ENCODE measurements at places on chromosomes 2 and 18. TPM values are rescaled to one million over a fixed set of nuclear protein-coding genes. Genes with fewer than 3 reads are reported as not detected.

- DNase-seq: no peak
Observed at GRCh38 chr2:84904151-84904550, 1.3 kb upstream of the TMSB10 start.

GRCh38 chr2:61469424-61470121, 1.3 kb downstream of the USP34 start:
- DNase-seq: no peak

- no peak for DNase-seq
Observed at GRCh38 chr2:25692143-25692542, 18.8 kb upstream of the DTNB start.

DNA sequence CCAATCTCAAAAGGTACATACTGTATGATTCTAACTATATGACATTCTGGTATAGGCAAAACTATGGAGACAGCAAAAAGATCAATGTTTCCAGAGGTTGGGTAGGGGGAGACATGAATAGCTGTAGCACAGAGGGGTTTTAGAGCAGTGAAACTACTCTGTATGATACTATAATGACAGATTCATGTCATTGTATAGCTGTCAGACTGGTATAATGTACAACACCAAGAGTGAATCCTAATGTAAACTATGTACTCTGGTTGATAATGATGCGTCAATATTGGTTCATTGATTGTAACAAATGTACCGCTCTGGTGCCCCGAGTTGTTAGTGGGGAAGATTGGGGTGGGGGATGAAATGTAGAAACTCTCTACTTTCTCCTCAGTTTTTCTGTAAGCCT, 172.4 kb upstream of the SPOPL start:
- DNase-seq: no peak

DNA sequence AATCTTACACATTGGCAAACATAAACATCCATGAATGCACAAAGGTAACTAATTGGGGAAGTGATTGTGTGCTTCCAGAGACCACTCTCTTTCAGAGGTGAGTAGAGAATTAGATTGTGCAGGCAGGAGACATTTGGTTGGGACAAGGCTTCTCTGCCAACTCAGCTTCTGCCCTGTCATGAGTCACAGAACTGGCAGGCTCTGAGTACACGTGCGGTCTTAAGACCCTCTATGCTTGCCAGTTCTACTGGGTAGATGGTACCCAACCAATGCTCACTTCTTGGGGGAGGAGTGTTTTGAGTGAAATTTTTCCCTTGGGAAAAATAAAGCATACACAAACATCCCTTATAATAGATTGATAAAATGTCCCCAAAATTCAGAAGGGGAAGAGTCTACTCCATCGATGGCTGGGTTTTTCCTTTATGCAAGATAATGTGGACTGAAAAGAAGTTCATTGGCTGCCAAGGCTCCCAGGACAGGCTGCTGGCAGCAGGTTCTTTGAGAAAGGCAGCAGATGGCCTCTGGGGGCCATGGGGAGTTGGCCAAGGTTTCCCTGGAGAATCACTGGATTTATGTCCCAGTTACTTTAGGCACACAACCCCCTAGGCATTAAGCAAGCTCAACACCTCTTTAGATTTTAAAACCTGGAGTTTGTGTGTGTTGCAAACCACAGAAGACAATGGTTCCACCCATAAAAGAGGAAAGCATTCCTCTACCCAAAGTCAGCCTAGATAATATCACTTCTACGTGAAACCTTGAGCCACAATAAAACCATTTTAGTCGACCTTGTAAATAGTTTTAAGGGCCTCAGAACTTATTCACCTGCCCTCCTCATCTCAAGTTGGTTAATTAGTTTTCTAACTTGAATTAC, 417.0 kb downstream of the TXNL1 start:
- no peak for DNase-seq

DNA sequence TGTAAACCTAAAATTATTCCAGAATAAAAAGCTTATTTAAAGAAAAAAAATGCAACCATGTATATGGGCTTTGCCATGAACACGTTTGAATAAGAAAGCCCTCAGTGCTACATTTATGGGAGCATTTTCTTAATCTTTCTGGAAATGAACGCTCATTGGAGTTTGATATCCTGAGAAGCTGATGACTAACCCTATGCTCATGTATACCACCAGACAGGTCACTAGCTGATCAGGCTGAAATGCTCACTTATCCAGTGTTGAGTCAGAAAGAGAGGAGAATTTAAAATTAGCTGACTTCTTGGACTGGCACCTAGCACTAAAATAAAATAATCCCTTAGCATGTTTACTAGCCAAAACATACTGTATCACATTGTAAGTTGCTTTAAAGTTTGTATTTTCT, 254.9 kb upstream of the SIX3 start:
- DNase-seq: no peak

GRCh38 chr2:33230842-33231241, 245.6 kb upstream of the RASGRP3 start:
- DNase-seq: no peak

DNA sequence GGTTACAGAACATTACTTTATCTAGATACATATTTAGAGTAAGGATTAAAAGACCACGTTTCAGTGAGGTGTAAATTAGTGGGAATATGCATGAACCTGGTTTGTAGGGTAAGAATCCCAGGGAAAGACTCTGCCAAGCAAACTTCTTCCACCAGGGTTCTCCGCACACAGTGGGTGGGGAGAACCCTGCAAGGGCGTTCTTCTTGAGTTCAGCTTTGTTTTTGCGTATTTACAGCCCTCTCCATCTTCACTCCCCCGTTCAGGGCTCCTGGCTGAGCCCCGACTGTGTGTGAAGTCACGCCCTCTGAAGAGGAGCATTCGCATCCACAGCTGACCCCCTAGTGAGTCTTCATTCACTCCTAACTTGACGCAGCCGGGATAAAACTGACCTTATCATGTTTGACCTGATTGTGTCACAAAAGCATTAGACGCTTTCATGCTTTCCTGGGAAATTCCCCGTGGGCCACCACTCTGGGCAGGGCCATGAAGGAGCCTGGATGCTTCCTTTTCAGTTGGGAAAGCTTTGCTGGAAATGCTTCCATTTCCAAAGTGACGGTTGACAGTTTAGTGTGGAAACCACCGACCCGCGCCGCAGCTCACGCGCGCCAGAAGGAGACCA, 1.0 kb downstream of the ALKAL2 start:
- peak; percentile 46 for DNase-seq

- peak; percentile 39 for DNase-seq
Observed at GRCh38 chr2:17849275-17849674, 29.2 kb upstream of the KCNS3 start.

GRCh38 chr2:104318001-104318665, 535.8 kb upstream of the POU3F3 start:
- DNase-seq: no peak

GRCh38 chr2:174762464-174762863, 1.8 kb downstream of the CHRNA1 start:
- DNase-seq: no peak

DNA sequence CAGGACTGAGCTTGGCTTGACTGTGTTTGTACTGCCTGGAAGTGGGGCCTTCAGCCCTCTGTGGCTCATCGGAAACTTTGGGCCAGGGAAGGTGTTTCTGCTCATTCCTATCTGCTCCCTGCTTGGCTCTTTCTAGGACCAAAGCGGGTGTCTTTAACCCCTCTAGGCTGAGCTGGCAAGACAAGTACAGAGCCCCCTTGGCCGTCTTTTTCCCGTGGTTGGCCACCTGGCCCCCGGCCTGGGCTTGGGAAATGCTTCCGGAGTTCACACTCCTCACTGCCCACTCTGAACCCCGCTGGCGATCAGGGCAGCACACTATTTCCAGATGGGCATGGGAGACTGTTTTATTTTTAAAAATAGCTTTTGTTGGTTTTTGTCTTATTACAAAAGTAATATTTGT, 243.0 kb downstream of the DYSF start:
- DNase-seq: no peak

DNA sequence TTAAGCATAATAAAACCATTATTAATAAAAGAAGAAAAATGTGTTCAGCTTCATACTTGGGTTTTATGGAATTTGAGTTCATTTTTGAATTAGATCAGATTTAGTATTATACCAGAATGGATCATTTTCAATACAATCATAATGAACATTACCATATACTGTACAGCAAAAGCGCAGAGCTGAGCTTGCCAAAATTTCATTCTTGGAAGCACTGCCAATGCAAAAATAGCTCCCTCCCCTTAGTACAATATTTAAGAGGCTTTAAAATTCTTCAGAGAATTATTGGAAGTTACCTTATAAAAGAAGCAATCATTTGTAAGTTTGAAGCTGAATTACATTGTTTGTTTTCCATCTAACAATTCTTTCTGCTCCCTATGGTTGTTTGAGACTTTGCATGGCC, 938.1 kb upstream of the SLC39A10 start:
- no peak for DNase-seq

- no peak for DNase-seq
Observed at GRCh38 chr18:50674307-50674980, 114.6 kb downstream of the MAPK4 start.

- no peak for DNase-seq
Observed at GRCh38 chr2:197028633-197029032, 102.1 kb upstream of the PGAP1 start.

DNA sequence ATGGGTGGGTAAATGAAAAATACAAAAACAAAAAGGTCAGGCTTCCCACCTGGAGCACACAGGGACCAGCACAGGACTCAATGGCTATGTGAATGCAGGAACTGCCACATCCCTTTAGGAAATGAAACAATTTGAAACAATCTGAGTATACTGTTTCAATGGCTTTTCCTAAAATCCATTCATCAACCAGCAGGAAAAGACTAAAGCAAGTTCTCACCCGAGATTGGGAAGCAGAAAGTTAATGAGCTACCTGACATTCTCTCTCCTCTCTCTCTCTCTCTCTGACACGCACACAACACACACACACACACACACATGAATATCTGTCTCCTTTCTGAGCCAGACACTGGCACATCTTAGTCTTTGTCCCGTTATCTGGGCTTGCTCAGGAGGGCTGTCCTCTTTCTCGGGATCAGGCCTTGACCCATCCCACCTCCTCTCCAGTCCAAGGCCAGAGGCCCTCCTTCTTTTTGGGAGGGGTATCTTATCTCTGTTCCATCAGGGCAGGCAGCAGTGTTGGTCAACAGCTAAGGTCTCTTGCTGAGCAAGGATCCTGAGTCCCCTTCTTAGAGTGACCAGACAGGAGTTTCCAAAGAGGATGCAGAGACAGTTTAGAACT, 11.6 kb upstream of the LRRFIP1 start:
- DNase-seq: no peak

- DNase-seq: no peak
Observed at GRCh38 chr18:68874361-68874760, 76.5 kb downstream of the CCDC102B start.

GRCh38 chr2:172397148-172397834, 30.1 kb upstream of the ITGA6 start:
- no peak for DNase-seq

GRCh38 chr2:186307871-186308270, 178.2 kb upstream of the ZC3H15 start:
- no peak for DNase-seq

DNA sequence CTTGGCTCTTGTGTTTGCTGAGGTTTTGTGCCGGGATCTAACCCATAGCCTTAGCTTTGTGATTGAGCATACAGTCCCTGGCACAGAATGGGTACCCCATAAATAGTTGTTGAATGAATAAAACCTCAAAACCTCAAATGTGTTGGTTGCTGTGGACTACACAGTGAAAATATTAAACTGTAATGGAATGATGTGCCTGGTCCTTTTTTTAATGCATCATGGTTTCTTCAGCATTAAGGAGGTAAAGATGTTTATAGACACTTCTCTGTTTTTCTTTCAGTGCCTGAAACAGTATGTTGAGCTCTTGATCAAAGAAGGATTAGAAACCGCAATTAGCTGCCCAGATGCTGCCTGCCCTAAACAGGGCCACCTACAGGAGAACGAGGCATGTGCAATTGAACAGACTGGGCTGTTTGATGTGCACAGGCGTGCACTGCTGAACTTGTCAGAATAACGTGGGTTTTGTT, 97.0 kb downstream of the RNF144A start:
- DNase-seq: peak; percentile 54

- no peak for DNase-seq
Observed at GRCh38 chr2:127508631-127509034, 17.7 kb downstream of the IWS1 start.

DNA sequence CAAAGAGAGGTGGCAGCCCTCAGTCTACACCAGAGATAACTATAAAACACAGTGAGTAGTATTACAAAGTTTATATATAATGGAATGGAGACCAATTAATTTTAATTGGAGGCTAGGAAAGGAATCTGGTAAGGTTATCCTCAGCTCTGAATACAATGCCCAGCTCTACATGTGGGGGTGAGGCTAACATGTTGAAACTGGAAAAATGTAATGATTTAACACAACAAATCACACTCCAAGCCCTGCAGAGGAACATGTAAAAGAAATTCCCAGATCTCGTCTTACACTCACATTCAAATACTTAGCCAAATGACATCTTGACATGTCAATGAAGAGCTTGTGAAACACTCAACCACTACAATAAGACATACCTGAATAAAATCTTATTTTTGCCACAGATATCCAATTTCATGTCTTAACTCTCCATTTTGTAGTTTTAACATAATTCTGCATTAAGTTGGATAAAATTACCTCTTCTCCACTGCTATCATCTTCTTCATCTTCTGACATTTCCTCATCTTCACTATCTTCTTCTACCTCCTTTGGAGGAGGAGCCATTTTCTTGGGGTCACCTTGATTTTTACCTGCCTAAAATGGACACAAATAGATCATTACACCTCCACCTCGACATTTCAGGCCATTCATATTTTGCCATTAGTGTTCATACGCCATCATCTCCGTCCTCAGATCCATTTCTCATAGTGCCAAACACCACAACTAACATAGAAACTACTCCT, 1.4 kb downstream of the NCL start:
- no peak for DNase-seq

GRCh38 chr2:169372561-169372960, 10.2 kb upstream of the LRP2 start:
- no peak for DNase-seq

DNA sequence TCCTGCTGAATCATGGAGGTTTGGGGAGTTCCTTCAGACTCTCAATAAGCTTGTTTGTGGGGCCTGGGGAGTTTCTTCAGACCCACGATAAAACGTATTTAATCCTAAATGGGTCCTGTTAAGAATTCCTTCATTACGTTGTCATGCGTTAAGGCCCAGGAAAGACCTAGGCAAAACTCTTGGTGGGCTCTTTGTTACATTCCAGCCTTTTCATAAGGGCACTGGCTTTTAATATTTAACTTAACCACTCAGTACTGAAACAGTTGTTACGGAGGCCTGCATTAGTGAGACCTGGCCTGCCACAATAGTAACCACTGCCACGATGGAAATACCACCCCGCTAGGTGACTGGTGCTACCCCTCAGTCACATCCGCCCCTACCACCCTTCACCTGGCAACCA, 17.5 kb upstream of the BIN1 start:
- DNase-seq: no peak

- no peak for DNase-seq
Observed at GRCh38 chr2:25749676-25750075, 76.3 kb upstream of the DTNB start.

Gene ASTL
- not detected for total RNA-seq

Gene DSEL
- total RNA-seq: 12.2 TPM

Gene CNDP1
- total RNA-seq: 0.27 TPM

Gene VAMP5
- 1.4 TPM for total RNA-seq

Gene TNS1
- total RNA-seq: 3.2 TPM

Gene HMSD
- total RNA-seq: not detected

Gene KIAA2012
- not detected for total RNA-seq

Gene GKN2
- not detected for total RNA-seq

Gene RIT2
- total RNA-seq: not detected

Gene CABYR
- 14.0 TPM for total RNA-seq

Gene UGT1A9
- total RNA-seq: not detected

Gene NEURL3
- total RNA-seq: not detected

Gene SIX3
- total RNA-seq: 0.86 TPM
